ENCODE measurements at places on chromosomes 13 and 19.

DNA sequence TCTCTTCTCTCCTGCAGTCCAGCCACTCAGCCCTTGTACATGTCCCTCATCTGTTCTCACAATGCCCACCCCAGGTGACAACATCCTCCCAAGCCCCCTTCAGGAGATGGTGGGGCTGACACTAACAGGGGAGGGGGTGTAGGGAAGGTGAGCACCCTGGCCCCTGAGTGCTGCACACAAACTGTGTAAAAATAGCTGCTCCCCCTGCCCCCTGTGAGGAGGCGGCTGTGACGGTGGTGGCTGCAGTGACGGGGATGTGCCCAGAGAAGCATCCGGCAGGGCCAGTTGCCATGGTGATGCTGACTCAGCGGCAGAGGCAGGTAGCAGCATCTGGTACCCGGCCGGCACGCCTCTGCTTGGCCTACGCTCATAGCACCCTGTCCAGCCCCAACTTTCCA is 13.0 kb upstream of the JUND start:
- no peak for DNase-seq

- no peak for DNase-seq
These were observed 8.8 kb downstream of the ZIC2 start for GRCh38 chr13:99990126-99990977.

DNA sequence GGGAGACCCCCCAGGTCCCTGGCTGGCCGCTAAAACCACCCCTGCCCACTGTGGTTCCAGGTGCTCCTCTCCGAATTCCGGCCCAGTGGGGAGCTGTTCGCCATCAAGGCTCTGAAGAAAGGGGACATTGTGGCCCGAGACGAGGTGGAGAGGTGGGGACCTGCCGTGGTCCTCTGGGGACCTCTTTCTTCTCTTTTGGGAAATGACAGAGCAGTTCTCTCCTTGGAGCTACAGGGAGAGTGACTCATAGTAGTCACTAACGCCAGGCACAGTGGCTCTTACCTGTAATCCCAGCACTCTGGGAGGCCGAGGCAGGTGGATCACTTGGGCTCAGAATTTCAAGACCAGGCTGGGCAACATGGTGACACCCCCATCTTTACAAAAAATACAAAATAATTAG is 7.3 kb downstream of the PTGER1 start:
- no peak for DNase-seq

DNA sequence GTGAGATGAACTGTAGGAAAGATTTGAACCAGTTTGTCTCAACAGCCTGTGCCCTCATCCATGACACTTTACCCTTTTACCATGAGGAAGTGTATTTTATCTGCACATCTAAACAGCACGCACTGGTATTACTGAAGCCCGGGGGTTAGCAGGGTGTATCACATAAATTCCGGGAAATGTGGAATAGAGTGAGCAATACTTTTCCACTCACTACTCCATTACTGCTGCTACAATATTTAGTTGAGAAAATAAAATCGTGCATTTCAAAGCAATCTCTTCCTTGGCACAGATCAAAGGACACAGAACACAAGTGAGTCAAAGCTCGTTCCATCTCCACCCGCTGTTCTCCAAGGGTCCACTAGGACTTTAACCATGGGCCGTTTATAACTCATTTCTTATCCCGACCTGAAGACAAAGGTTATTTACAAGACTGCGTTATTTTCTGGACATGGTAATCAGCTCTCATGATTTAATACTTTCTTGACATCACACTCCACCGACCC is 35.2 kb downstream of the STK24 start:
- peak; percentile 45 for DNase-seq

DNA sequence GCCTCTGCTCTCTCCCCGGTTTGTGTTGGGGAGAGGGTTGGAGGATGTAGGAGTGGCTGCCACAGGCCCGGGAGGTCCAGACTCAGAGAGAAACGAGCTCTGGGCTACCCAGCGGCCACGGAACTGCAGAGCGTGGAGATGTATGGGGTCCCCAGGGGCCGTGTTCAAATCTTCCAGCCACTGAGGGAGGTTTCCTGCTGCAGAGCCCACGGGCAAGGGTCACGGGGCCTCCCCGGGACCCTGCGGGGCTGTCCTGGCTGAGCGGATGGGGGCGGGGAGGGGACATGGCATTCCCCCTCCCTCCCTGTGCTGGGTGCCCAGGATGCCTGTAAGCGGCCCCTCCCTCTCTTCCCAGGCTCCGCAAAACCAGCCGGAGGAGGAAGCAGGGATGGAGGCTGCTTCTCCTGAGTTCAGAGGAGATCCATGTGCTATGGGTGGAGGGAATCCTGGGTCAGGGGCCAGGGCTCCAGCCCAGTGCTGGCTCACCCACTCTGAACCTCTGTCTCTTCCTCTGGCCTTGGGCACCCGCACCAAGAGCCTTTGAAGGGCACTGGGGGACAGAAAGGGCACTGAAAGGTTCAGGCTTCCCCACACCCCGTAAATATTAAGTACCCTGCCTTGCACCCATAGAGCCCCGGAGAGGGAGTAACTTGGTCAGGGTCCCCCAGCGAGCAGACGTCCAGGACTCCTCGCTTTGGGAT is 22.6 kb downstream of the SMIM24 start:
- no peak for DNase-seq

DNA sequence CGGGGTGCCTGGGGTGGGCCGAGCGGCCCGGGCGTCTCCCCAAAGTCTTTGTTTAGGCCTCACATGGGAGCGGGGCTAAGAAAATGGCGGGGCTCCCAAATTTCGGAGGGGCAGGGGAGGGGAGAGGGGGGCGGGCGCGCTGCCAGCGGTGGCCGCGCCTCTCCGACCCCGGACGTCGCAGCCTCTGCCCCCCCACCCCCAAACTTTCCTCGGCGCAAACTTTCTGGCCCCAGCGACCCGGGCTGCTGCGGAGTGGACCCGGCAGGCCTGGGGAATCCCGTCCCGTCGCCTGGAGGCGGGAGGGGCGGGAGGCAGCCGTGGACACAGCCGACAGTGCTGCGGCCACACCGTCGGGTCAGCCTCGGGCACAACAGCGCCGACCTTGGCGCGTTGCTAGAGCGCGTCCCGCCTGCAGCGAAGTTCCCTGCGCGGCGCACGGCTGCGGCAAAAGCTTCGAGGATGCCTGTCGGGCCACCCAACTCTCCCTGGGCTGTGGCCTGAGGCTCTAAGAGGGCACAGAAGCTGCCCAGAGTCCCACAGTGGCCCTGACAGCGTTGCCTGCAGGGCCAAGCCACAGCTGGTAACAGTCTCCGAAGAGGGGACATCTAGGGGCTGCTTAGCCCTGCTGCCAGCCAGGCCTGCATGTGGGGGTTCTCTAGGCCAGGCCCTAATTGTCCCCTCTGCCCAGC is 1.3 kb downstream of the NFIX start:
- DNase-seq, result no peak

GRCh38 chr13:94112731-94113130 is 366.8 kb downstream of the DCT start:
- no peak for DNase-seq

Measured in amniotic epithelial cell (primary cell).